ENCODE measurements at places on chromosomes 2 and 18.
A peak's percentile ranks its signal among the peaks of the same experiment; 100 is the strongest.

- DNase-seq: no peak
These were observed 466.9 kb upstream of the CELF4 start for GRCh38 chr18:38032516-38032915.

- no peak for DNase-seq
These were observed 999.8 kb upstream of the GYPC start for GRCh38 chr2:125656190-125656589.

DNA sequence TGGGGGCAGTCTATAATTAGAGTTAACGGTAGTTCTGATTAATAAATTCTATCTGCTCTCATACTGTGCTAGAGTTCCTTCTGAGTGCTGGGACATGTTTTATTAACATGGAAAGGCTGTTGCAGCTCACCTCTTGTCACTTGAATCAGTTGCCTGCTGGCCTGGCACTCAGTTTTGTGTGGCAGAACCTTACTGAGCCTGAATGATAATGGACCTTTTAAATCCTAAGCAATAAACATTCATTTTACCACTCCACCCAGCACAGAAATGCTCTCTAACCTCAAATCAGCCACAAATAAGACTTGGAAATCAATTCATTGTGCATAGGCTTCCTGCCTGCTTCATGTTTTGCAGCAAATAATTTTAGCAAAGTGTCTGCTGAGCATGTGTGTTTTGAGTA is 115.0 kb upstream of the RBMS1 start:
- no peak for DNase-seq

DNA sequence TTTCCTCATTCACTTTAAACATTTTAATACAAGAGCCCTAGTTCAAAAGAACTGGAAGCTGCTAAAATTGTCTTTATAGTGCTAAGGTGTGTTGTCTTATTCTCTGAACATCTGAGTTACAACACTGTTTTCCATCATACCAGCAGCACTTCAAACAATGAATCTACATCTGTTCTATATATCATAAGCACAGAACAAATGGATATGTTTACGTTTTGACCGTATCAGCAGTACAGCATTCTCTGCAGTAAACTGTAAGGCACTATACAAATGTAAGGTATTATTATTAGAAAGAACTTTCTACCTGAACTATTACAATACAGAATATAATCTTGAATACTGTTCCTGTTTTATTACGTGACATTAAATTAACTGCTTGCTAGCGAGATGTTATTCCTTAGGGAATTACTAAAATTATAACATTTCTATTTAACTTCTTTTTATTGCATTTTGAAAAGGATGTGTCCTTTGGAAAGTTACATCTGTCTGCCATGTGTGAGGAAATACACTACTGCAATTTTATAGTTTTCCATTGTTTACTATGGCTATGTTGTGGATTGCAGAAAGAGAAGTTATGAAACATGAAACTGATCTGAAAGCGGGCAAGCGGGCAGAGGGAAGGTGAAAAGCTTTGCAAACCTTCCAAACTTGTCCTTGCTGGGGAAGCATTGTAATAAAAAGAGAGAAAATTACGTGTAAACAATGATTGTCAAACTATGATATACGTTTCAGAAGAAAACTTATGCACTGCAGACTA is 13.7 kb downstream of the NCKAP1 start:
- no peak for DNase-seq

- DNase-seq: no peak
These were observed 14.9 kb downstream of the ELMOD3 start for GRCh38 chr2:85369500-85369899.

DNA sequence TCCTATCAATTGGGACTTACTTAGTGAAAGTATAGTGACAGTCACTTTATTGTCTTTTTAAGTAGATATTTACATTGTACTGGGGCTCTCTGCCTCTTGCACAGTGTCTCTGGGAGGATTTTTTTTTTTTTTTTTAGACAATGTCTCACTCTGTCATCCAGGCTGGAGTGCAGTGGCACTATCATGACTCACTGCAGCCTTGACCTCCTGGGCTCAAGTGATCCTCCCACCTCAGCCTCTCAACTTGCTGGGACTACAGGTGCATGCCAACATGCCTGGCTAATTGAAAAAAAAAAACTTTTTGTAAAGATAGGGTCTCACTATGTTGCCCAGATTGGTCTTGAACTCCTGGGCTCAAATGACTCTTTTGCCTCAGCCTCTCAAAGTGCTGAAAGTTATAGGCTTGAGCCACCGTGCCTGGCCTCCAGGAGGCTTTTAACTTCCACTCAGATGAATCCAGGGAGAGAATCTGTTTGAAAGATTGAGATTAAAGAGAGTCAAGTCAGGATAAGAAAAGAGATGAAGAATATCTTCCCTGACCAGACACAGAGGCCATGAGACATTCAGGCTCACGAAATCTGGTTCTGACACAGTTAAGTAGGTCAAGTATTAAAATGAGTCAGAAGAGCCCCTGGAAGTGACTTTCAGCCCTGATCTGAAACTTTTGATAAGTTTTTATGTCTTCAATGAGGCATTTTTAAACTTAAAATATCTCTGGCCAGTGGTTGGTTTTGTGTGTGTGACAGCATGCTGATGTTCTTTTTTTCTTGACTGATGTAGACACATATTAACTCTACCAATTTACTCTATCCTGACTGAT is 18.3 kb downstream of the ARHGEF33 start:
- DNase-seq: no peak

DNA sequence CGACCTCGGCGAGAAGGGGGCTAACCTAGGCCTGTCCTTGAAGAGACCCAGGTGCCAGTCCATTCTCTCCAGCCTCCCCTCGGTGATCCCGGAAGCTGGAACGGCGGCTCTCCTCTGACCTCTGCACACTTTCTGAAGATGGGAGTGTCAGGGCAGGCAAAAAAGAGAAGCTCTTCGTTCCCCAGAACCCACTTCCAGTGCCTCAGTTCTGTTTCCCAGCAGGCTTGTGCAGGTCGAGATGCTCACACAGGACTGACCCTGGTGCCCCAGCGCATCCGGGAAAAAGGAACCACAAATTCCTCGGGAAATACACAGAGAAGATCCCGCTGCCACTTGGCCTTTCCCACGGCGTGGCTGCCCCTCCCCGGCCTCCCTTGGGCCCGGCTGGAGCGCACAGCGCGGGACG is 681 bp upstream of the PTPN18 start:
- DNase-seq: peak; percentile 65

DNA sequence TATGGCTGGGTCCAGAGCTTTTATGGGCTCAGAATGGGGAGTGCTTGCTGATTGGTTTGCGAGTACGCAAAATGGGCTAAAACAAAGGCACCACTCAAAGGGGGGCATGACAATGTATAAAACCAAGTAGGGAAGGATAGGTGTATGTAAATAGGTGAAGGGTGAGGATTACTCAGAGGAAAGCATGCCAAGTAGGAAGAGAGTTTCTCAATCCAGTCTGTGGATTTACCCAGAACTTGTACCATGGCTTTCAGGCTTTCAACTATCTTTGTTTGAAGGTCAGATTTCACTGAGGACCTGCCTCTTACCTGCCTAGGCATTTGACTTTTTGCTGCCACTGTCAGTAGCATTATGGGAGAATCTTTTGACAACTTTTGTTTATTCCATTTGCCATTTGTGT is 92.3 kb downstream of the RAB3GAP1 start:
- no peak for DNase-seq

GRCh38 chr2:65639156-65639864 is 206.9 kb upstream of the SPRED2 start:
- DNase-seq: no peak

DNA sequence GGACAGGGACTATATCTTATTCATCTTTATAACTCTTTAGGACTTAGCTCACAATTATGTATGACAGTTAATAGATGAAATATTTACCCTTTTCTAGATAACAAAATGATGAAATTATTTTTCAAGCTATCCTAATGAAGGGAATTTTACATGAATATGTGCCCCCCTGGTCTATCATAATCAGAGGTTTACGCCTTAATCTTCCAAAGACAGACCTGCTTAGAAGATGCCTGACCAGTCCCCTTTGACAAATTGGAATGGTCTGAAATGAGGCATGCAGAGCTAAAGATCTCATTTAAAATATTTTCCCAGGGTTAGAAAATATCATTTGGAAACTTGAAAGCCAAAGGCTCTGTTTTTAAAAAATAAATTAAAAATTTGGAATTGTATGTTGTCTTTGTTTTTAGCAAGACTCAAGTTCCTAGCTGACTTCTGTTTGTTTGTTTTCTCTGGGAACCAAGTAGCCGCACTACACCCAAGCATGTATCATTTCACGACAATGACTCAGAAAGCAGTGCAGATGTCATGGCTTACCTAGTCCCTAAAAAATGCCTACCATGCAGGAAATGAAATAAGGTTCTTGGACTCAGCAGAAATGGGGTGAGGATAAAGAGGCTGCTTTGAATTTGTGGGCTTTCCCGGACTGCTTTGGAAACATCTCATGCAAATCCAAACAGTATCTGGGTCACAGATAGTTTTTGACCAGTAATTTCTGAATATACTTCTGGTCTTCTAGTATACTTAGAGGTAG is 162.1 kb downstream of the ZEB2 start:
- DNase-seq: no peak

DNA sequence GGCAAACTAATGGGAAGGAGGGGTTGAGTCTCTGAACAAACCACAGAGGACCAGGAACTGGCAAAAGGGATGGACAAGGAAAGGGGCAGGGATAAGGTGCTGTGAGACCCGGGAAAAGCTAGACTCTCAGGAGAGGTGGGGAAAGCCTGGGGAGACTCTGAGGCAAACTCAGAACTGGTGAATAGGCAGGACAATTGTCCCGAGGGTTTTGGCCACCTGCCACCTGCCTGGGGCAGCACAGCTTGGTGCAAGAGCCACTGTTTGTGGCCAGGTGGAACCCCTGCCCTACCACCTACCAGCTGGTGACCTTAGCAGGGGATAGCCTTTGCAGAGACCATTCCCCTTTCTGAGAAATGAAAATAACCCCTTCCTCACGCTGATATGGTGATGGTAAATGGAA is 129.4 kb upstream of the ASB18 start:
- DNase-seq: no peak

- no peak for DNase-seq
These were observed 92.3 kb downstream of the CCBE1 start for GRCh38 chr18:59604877-59605276.
